ENCODE measurements at places on chromosomes 1 and 21.

- DNase-seq: no peak
These were observed 15.3 kb downstream of the SEMA6C start for GRCh38 chr1:151130987-151131586.

- DNase-seq: peak; percentile 31
These were observed 120.9 kb upstream of the IPO9 start for GRCh38 chr1:201708085-201708512.

DNA sequence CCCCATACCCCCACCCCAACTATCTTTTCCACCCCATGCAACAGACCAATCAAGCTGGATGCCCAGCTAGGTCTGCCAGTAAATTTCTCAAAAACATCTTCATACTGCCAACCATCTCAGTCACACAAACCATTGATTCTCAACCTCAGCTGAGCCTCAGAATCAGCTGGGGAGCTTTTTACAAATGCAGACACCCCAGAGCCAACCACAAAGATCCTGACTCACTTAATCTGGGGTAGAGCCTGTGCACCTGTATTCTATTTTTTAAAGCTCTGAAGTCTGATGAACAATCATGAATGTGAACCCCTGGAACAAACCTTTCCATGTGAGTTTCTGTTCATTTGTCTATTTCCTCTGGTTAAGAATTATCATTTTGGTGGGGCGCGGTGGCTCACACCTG lies 66.0 kb downstream of the ZNF281 start:
- DNase-seq: no peak

DNA sequence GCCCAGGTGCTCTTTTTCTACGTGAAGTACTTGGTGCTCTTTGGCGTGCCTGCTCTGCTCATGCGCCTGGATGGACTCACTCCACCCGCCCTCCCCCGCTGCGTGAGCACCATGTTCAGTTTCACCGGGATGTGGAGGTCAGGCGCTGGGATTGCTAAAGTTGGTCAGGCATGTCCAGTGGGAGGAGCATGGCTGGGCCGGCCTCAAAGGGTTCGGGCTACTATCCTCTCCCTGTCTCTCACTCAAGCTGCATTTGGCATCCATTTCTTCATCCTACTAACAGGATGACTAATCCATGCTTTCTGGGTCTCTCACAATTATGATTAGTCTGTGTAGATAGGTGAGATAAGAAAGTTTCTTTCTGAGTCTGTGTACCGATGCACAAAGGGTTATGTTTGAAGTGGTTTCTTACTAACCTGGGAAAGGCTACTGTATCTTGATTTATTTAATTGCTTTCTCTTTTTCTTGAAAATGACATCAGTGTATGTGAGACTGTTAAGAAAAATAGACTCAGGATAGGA lies 135.9 kb downstream of the HHAT start:
- DNase-seq: no peak

DNA sequence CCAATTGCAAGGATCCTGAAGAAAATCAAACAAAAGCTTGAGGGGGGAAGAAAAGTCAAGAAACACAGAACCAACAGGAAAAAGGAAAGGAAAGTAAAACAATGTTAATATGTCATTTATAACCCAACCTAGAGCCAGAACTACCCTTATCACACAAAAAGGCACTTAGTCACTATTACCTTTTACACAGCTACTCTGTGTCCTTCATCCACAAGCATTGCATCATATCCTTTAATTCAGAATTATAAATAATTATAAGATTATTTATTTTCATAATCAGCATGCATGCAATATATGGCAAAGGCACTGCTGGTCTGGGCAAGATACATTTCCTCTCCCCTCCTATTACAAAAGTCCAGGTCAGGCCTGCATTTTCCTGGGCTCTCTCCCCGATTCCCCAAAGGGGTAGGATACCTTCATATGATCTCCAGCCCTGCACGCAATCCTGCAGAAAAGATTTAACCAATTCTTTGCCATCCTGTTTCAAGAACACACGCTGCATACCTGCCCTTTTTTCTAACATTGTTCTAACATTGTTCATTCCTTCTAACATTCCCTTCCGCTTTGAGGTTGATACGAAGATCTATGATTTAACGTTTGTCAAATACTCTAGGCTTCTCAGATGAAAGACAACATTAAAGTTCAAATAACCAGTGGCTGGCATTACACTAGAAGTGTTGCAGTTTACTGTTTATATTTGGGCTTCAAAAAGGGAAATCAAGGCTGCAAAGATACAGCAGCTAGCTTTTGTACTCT lies 4.3 kb downstream of the PTPN14 start:
- no peak for DNase-seq

DNA sequence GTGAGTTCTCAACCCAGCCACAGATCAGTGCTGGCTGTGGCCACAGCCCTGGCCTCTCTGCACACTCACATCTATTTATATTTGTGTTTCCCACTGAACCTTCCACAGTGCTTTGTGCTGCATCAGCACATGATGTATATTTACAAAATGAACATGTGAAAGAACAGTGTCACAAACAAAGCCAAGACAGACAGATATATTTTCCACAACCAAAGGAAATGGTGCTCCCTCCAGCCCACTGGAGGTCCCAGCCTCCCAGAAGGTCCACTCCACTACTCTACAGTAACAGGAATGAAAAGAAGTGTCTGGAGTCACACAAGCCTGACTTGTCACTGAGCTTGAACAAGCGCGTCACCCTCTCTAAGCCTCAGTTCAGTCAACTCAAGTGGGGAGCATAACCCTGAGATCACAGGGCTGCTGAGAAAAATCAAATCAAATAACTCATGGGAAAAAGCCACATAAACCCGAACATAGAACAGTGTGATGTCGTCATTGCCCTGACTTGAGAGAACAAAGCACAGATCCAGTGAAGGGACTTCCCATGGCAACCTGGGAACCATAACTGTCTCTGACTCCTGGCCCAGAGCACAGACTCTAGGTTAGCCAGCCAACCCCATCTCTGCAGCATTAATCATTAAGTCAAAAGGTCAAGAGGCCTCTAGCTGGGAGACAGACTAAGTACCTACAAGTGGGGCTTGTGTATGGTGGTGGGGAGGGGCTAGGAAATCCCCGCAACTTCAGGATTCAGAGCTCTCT lies 121.2 kb downstream of the TRABD2B start:
- no peak for DNase-seq

DNA sequence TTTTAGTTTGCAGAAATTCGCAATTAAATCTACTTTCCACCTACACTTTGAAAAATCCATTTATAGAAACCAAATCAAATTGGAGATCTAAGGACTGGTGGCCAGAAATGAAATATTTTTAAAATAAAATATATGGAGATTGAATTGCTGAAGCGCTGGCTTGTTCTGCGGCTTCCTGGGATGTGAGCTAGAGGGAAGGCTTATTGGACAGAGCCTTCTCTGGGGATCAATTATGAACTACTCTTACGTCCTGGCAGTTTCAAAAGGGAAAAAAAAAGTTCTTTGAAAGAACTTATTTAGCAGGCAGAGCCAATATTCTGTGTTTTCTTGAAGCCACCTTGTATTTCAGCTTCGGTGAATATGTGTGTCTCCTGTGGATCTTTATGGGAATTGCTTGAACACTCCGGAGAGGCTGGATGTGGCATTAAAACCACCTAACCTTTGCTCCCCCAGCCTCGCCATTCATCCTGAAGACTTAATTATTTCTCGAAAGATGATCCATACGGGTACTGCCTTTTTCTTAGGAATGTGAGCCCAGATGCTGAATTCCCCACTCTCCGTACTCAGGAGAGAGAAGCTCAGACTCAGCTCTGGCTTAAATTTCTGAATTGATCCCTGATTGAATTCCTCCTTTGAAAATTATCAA lies 478.9 kb upstream of the VAMP3 start:
- no peak for DNase-seq

DNA sequence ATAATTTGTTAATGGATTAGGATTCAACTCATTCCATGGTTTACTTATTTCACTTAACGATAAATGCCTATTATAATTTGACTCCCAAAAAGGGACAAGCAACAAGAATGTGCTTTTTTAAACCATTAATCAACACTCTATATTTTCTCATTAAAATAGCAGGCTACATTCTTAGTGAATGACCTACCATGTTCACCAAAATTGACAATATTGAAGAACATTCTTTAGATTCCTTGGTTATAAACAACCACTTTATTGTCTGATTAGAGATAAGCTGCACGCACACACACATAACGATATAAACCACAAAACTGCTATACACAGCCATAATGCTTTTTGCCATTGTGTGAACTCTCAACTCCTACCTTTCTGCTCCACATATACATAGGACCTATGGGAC lies 75.4 kb upstream of the LRRC7 start:
- DNase-seq: no peak

GRCh38 chr1:118290046-118290445 lies 105.0 kb upstream of the SPAG17 start:
- no peak for DNase-seq

DNA sequence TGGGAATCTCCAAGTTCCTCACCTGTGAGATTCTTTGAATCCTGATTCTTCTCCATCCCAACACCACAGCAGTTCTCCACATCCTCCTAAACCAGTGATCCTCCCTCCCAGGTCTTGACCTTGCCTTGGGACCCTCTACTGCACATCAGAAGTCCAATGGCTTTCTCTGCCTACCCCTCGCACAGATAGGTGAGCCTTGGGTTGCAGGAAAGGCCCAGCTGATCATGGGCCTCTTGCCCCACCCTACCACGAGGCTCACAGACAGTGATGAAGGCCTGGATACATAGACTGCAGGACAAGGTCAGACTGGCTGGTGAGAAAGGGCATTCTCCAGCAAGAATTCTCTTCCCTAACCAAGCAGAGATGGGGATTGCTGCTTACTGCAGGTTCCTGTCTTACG lies 825 bp downstream of the FABP3 start:
- no peak for DNase-seq

DNA sequence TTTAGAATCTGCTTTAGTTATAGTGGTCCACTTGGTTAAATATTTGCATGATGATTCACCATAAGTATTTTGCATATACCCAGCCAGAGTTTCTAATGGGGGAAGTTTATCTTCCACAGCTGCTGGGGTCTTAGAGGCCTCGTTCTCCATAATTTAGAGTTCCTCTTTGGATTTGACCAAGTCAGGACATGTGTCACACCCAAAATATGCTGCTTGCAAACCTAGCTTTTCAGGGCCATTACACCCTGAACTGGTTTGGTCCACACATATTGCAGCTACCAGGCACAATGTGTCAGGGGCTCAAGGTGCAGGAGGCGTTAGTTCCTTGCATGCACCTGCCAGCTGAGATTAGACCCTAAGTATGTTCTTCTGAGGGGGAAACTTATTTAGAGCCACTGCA lies 17.1 kb upstream of the FMO4 start:
- DNase-seq: peak; percentile 65

GRCh38 chr1:109237512-109237911 lies 11.8 kb upstream of the CELSR2 start:
- no peak for DNase-seq

- no peak for DNase-seq
These were observed 41.4 kb downstream of the NOS1AP start for GRCh38 chr1:162110910-162111309.

- peak; percentile 74 for DNase-seq
These were observed 305.4 kb downstream of the DISC1 start for GRCh38 chr1:231931846-231932454.

DNA sequence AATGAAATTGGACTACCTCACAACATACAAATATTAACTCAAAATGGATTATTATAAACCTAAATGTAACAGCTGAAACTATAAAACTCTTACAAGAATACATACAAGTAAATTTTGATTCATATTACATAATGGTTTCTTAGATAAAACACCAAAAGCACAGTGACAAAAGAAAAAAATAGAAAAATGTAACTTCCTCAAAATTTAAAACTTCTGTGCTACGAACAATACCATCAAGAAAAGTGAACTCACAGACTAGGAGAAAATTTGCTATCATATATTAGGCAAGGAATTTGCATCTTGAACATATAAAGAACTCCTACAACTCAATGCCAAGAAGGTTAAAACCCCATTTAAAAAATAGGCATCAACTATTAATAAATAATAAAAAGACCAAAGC lies 31.2 kb downstream of the ANGPTL3 start:
- DNase-seq: no peak

DNA sequence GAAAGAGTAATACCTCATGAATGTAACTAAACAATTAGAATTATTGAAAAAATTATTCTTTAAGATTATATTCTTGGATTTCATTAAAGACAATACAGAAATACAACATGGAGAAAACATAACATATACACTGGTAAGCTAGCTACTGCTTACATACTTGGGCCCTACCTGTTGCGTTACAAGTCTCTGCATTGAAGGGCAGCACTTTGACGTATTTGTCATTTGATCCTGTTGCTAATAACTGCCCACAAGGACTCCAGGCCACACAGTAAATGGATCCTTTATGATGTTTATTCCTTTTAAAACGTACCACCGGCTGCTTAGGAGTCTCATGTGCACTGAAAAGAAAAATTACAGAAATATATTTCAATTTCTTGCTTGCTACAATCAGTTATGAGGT lies 19.8 kb upstream of the CLCC1 start:
- no peak for DNase-seq

DNA sequence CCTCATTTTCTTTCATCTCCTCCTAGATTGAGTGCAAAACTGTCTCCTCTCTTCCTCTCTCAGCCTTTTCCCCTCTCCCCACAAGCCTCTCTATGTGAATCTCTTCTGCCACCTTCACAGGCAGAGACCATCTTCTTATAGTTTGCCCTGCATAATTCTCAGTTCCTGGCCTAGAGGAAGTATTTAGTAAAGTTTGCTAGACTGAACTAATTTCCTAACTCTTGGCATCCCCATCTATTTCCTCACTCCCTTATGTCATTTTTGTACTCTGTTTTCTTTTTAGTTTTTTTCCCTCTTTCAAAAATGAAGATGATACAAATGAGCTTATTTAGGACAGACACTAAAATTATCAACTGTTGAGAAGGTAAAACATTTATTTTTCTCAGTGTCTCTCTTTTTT lies 66.0 kb downstream of the XCL2 start:
- DNase-seq: no peak

GRCh38 chr1:172670791-172671190 lies 11.9 kb downstream of the FASLG start:
- DNase-seq: no peak

DNA sequence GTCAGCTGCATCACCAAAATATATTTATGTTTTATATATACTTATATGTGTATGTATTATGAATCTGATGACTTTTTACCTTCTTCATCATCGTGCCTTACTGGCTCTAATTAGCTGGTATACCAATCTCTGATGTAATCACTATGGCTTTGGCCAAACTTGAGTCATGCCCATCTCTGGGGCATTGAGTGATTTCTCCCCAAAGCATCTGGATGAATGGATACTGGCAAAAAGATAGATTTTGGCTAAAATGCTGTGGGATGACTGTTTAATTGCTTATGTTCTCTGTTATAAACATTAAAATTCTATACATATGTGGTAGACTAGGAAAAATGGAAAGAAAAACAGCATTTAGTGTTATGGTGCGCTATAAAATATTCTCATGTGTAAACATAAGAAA lies 19.6 kb downstream of the CDKN2C start:
- no peak for DNase-seq

DNA sequence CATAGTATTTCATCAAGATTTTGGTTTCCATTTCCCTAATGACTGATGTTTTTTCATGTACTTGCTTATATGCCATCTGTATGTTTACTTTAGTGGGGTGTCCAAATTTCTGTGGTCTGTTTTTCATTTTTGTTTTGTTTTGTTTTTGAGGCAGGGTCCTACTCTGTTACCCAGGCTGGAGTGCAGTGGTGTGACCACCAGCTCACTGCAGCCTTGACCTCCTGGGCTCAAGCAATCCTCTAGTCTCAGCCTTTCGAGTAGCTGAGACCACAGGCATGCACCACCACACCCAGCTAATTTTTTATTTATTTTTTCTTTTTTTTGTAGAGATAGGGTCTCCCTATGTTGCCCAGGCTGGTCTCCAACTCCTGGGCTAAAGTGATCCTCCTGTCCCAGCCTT lies 378.0 kb upstream of the VAMP3 start:
- no peak for DNase-seq
